ENCODE measurements at places on chromosomes 1 and 21. TPM values are rescaled to one million over a fixed set of nuclear protein-coding genes. Genes with fewer than 3 reads are reported as not detected.
A peak's percentile ranks its signal among the peaks of the same experiment; 100 is the strongest.

DNA sequence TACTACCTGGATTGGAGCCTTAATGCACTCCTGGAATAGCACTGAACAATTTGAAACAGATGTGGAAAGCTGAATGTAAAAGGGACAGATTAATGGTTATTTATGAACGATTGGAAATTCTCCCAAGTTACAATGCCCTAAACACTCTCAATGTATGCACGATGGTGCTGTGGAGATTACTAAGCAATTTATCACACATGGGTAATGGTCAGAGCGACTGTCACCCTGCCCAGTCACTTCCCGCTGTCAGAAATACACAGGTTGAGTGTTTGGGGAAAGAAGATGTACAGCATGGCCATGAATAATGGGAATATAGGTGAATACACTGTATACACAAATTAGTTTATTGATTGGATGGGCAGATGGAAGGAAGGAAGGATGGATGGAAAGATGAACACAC is 342.4 kb downstream of the VAV3 start:
- DNase-seq, result no peak
- H3K36me3 ChIP-seq, result no peaks in the 10 kb centered on the region
- H3K27me3 ChIP-seq, result no peaks in the 10 kb centered on the region
- no peaks in the 10 kb centered on the region for H3K4me1 ChIP-seq
- no peak overlapping the region for H3K27ac ChIP-seq

DNA sequence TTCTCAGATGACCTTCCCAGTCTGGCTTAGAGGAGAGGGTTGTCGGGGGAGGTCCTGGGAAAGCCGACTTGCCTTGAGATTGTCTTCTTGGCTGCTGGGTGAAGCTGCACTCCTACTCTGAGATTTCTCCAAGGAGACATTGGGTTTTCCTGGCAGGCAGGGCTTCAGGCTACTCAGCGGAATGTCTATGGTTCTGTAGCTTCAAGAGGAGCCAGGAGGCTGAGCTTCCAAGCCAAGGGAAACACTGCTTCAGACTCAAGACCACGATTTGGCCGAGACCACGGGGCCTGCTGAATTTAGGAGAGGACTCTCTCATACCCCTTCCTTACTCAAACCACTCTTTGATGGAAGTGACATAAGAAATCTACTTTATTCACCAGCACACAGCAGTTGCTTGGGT is 67.8 kb downstream of the NTMT2 start:
- H3K36me3 ChIP-seq, result no peaks in the 10 kb centered on the region
- peak overlapping the region; percentile 58 for H3K27ac ChIP-seq
- no peaks in the 10 kb centered on the region for H3K4me1 ChIP-seq

- H3K4me3 ChIP-seq, result peak overlapping the region; percentile 60
- H3K36me3 ChIP-seq, result no peaks in the 10 kb centered on the region
- peaks cover 60% of the 10 kb centered on the region for H3K4me1 ChIP-seq
- peak overlapping the region; percentile 92 for H3K27ac ChIP-seq
- H3K27me3 ChIP-seq, result no peaks in the 10 kb centered on the region
- DNase-seq, result peak; percentile 91
Measured at GRCh38 chr21:45973475-45974072, 8.0 kb upstream of the COL6A1 start.

Gene DIRAS3
- total RNA-seq, result 9.9 TPM

- no peaks in the 10 kb centered on the region for H3K36me3 ChIP-seq
- no peaks in the 10 kb centered on the region for H3K27me3 ChIP-seq
- no peak for DNase-seq
- H3K4me3 ChIP-seq, result no peak overlapping the region
- peak overlapping the region; percentile 71 for H3K27ac ChIP-seq
Measured at GRCh38 chr1:31567956-31568570, 8.3 kb upstream of the TINAGL1 start.

DNA sequence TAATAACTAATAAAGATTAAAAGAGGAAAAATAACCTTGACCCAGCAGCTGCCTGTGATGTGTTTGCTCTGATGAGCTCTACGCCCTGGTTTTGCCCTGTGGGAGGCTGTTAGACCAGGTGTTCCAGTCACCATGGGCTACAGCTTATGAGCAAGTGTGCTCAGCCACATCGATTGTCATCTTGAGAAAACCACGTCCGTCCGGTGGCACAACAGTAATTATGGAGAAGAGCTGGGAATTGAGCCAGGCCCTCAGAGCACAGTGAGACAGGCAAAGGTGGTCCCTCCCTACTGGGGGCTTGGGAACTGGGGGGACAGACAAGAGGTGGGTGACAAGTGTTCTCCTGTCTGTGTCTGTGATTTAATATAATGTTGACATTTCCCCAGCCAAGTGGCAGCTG is 420.5 kb downstream of the MATN1 start:
- peaks cover 28% of the 10 kb centered on the region for H3K27me3 ChIP-seq
- H3K27ac ChIP-seq, result no peak overlapping the region
- no peaks in the 10 kb centered on the region for H3K36me3 ChIP-seq
- no peaks in the 10 kb centered on the region for H3K4me1 ChIP-seq
- no peak overlapping the region for H3K4me3 ChIP-seq

Gene CTH
- total RNA-seq, result 0.74 TPM

DNA sequence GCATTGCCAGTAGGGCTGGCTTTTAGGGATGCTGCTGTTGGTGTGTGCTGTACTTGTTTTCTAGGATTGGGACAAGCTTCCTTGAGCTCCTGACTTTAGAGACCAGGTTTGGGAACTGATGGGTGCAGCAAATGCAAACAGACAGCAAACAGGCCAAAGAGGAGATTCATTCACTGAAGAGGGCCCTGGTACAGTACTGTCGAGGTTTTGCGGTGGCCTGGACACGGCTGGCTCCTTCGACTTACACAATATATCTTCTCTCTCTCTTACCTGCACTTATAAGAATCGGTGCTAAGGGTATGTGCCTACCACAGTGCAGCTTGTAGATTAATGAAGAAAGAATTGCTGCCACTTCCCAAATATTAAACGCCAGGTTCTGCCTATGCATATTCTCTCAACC is 44.6 kb downstream of the ATP1A1 start:
- peak overlapping the region; percentile 65 for H3K27ac ChIP-seq
- H3K36me3 ChIP-seq, result no peaks in the 10 kb centered on the region
- no peaks in the 10 kb centered on the region for H3K27me3 ChIP-seq

Gene HSD3B2
- not detected for total RNA-seq

Gene PROX1
- 64.4 TPM for total RNA-seq

Gene RIPPLY3
- total RNA-seq, result not detected

GRCh38 chr1:42730988-42731387 is 9.0 kb downstream of the CLDN19 start:
- no peak overlapping the region for H3K4me3 ChIP-seq
- H3K4me1 ChIP-seq, result no peaks in the 10 kb centered on the region
- no peak for DNase-seq
- no peaks in the 10 kb centered on the region for H3K36me3 ChIP-seq
- H3K27me3 ChIP-seq, result no peaks in the 10 kb centered on the region
- H3K27ac ChIP-seq, result no peak overlapping the region

Gene AMY1C
- total RNA-seq, result not detected

Gene ZNF648
- not detected for total RNA-seq

GRCh38 chr1:37410815-37411214 is 63.6 kb upstream of the ZC3H12A start:
- no peak overlapping the region for H3K4me3 ChIP-seq
- H3K4me1 ChIP-seq, result no peaks in the 10 kb centered on the region
- no peaks in the 10 kb centered on the region for H3K36me3 ChIP-seq
- H3K27me3 ChIP-seq, result peaks cover 2% of the 10 kb centered on the region
- DNase-seq, result no peak

DNA sequence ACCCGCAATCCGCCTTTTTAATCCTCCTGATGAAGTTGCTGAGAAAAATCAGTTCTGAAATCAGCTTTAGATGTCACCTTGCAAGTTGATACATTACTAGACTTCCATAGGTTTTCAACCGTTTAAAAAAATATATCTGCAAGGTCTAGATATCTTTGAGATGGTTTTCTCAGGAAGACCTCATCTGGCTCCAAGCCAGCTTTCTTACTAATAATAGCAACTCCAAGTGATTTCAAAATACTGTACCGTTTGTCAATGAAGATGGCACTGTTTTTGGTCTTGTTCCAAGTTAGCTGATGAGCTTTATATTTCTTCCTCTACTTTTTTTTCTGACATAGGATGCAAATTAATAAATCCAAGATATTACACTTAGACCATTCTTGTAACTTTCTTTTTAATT is 40.3 kb downstream of the LRRC8C start:
- peaks cover 35% of the 10 kb centered on the region for H3K4me1 ChIP-seq
- H3K4me3 ChIP-seq, result no peak overlapping the region
- no peak overlapping the region for H3K27ac ChIP-seq
- H3K27me3 ChIP-seq, result no peaks in the 10 kb centered on the region

- no peaks in the 10 kb centered on the region for H3K36me3 ChIP-seq
- no peak overlapping the region for H3K27ac ChIP-seq
- H3K4me3 ChIP-seq, result no peak overlapping the region
- no peaks in the 10 kb centered on the region for H3K27me3 ChIP-seq
- no peak for DNase-seq
Measured at GRCh38 chr1:17369466-17369865, 2.5 kb upstream of the PADI6 start.

DNA sequence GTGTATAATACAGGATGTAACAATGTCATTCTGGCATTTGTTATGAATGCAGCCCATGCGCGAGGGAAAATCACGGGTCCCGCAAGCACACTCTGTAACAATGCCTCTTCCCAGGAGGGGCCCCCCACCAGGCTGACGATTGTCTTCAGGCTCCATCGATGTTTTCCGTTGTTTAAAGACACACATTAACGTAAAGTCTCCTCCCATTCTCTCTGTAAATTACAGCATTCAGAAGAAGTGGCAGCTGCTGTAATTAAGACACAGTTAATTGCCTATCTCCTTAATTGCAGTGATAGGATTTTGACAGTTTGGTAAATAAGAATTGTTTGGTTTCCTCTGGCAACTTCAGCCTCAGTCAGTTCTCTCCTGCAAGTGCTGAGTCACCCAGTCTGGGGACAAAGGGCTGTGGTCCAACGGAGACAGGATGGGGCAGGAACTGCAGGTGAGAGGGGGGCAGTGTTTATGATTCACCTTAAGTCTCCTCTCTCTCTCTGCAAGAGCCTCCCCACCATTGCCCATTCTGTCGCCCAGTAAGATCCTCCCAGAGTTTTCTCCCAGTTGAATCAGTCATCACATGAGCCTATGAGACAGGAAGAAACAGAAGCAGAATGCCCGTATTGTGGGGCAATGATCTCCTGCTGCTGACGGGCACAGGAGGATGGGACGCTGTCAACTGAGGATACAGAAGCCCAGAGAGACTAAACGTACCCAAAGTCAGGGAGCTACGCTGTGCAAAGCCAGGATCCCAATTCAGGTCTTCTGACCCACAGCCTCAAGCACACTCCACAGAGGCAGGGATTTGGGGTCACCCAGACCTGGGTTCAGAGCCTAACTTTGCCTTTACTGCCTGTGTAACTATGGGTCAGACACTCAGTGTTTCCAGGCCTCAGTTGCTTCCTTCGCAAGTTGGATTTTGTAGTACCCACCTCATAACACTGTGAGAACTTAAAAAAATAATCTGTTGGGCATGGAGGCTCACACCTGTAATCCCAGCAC is 110.0 kb downstream of the ADSS2 start:
- H3K4me3 ChIP-seq, result no peak overlapping the region
- H3K4me1 ChIP-seq, result no peaks in the 10 kb centered on the region
- H3K27me3 ChIP-seq, result no peaks in the 10 kb centered on the region
- no peak for DNase-seq
- H3K27ac ChIP-seq, result no peak overlapping the region

All from heart left ventricle (tissue), 16 donors.